ENCODE measurements at places on chromosomes 13 and 19. TPM values are rescaled to one million over a fixed set of nuclear protein-coding genes. Genes with fewer than 3 reads are reported as not detected.

The C3 gene
- polyA plus RNA-seq, result 14.8 TPM

DNA sequence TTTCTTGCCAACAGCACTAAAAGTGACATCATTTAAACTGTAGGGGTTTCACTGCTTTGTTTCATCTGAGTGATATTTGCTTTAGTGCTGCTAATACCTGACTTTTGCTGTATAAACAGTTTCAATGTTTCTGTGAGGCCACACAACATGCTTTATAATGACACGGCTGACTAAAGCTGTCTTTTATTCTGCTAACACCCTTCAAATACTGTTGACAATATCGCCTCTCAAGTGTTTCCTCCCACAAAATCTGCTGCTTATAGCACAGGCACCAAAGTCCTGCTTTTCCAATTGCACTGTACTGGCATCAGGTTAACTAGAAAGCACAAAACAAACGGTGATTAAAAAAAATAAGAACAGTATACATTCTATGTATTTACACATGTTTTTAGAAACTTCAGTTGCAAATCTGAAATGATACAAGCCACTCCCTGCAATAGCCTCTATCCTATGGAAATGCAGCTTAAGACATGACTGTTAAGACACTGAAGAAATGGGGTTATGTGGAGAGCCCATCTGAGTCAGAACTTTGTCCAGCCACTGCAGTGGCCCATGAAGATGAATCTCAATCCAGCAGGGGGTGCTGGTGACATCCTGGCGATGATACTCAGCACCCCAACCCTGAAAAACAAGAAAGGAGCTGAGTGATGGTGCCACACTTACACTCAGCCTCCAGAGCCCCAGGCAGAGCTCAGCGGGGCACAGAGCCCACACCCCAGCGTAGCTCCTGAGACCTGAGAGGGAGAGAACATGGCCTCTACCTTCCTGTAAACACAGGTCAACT lies 29.4 kb downstream of the RFXAP start:
- no peak for DNase-seq

DNA sequence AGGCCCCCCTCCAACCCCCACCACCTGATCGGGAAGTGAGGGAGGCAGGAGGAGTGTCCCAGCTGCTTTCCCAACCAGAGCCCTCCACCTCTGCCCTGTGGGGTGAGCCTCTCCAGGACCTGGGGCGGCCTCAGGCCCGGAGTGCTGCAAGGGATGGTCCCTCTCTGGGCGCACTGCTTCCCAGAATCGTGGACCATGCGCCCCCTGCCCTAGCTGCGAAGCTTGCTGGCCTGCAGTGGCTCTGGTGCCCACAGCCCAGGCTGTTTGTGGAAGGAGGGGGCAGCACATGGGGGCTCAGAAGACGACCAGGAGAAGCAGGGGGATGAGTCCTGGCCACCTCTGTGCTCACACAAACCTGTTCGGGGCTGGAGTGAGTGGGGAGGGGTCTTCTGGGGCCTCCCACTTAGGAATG lies 33.6 kb downstream of the CEBPG start:
- no peak for DNase-seq

- no peak for DNase-seq
Observed at GRCh38 chr19:8107301-8107903, 42.0 kb downstream of the FBN3 start.

- no peak for DNase-seq
Observed at GRCh38 chr19:45495178-45495577, 1.7 kb downstream of the RTN2 start.
